NCI-H1694 (cell line): ENCODE measurements at places on chromosomes 5 and 9.

- no peak for DNase-seq
Measured at GRCh38 chr5:146659961-146660360, 144.0 kb upstream of the GPR151 start.

- DNase-seq = peak; percentile 42
Measured at GRCh38 chr9:69397384-69398214, 72.6 kb downstream of the ENTREP1 start.

DNA sequence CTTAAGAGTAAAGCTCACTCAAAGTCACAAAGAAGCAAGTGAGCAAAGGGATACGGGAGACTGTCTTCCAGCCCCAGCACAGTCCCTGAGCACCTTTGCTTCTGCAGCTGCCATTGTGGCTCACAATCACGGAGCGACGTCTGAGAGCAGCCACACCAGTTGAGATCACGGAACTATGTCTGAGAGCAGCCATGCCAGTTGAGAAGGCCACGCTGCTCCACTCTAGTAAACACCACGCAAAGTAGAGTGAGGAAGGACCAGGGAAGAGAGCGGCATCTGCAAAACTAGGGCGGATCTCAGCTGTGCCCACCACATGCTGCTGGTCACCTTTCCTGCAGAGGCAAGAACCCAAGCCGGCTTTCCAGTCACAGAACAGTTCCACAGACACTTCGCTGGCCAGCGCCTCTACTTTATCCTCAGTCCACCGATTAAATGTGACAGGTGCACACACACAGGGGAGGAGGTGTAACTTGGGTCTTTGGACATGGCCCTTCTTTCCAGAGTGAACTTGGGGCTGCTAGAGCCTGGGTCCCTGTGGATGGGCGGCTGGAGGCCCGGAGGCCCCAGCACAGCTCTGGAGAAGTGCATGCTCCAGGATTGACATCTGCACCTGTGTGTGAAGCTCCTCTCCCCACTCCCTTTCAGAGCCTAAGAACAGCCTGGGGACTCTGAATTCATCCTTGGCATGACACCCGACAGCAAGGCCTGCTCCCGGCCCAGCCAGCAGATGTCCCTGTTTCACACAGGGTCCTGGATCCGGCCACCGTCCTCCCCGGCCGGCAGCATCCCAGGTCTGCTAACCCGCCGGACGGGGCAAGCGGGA, 324.9 kb upstream of the IRX4 start:
- no peak for DNase-seq

GRCh38 chr9:87420884-87421283, 76.8 kb upstream of the DAPK1 start:
- DNase-seq = no peak

- no peak for DNase-seq
Measured at GRCh38 chr9:131671133-131671520, 68.7 kb downstream of the RAPGEF1 start.

DNA sequence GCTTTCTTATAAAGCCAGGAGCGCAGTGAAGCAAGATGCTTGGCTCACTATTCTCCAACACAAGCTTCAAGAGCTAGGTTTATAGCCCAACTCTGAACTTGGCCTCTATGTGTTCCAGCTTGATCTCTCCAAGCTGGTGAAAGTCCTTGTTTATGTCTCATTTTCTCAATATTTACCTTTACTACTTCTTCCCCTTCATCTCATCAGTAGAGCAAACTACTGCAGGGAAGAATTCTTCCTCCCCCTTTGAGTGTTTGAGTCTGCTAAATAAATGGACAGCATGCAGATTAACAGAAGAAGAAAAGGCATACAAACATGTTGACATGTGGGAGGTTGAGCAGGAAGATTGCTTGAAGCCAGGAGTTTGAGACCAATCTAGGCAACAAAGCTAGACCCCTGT, 460.7 kb downstream of the ZNF608 start:
- DNase-seq = no peak

DNA sequence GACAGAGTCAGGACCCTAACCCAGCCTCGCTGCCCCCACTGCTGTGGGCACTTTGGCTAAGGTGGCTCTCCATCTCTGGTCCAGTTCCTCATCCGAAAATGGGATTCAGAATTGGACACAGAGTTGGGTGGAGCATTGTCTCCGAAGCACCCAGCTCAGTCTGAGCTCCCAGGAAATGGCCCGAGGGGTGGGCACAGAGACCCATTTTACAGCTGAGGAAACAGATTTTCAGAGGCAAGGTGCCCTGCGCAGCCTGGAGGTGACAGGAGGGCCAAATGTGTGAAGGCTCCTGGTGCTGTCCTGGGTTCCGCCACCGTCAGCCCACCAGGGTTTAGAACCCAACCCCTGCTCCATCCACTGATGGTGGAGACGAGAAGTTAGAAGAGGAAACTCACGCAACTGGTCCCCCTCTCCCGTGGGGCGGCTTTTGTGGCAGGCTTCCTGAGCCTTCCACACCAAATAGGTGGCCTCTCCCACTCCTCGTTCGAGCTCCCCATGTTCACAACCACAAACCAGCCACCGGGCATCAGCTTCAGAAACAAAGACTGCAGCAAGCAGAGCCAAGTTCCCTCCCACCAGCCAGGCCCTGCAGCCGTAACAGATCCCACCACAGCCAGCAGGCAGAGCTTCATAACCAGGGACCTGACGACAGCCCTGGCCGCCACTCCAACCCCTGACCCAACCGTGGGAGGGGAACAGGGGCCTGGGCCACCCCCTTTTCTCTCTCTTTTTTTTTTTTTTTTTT, 90.9 kb upstream of the LMX1B start:
- DNase-seq = no peak

GRCh38 chr5:115657125-115657880, 31.5 kb upstream of the TMED7 start:
- no peak for DNase-seq

- no peak for DNase-seq
Measured at GRCh38 chr5:135501965-135502364, 33.8 kb downstream of the NEUROG1 start.

GRCh38 chr5:84088996-84089395, 295.7 kb downstream of the EDIL3 start:
- no peak for DNase-seq

- no peak for DNase-seq
Measured at GRCh38 chr5:82054004-82054710, 82.3 kb downstream of the ATG10 start.

GRCh38 chr9:133141833-133142595, 21.0 kb upstream of the RALGDS start:
- no peak for DNase-seq

DNA sequence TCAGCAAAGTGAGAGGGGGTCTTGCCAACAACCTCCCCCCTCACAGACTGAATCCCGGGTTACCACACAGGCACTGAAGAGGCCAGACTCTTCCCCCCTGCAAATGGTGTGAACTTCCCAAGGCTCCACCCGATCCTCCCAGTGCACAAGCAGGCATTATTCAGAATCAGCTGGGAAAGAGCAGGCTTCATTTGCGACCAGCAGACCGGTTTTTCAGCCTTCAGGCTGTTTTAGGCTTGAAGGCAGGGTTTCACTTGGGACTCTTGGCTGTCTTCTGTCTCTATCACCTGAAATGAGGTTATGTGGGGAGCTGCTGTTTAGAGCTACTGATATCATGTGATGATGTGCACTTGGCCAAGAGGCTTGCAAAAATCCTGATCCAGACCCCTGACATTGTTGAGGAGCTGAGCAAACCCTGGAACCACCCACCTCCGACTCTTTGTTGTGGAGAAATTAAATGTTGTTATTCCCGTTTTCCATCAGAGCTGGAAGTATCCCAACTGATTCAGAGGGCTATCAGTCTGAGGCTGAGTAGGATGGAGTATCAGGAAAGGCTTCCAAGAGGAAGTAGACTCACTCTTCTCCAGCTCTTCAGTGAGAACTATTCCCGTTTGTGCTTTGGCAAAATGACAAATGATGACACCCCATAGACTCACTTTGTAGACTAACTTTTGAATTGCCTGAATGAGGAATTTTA, 63.3 kb upstream of the ZFR start:
- no peak for DNase-seq

GRCh38 chr9:17423681-17424011, 155.2 kb upstream of the SH3GL2 start:
- no peak for DNase-seq

DNA sequence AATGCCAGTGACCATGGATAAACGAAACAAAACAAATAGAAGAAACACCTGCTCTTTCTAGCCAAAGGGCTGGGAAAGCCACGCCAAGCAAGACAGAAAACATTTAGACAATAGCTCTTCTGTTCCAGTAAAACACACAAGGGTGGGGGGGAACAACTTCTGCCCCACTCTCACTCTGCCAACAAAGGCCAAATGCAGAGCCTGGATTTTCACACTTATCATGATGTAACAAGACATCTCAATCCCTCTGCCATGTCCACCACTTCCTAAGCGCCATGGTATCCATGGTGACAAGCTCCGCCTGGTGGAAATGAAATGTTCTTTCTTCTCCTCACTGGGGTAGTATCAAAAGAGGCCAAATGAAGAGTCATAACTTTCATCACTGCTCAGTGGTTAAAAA, 60.6 kb downstream of the DRD1 start:
- DNase-seq = no peak

DNA sequence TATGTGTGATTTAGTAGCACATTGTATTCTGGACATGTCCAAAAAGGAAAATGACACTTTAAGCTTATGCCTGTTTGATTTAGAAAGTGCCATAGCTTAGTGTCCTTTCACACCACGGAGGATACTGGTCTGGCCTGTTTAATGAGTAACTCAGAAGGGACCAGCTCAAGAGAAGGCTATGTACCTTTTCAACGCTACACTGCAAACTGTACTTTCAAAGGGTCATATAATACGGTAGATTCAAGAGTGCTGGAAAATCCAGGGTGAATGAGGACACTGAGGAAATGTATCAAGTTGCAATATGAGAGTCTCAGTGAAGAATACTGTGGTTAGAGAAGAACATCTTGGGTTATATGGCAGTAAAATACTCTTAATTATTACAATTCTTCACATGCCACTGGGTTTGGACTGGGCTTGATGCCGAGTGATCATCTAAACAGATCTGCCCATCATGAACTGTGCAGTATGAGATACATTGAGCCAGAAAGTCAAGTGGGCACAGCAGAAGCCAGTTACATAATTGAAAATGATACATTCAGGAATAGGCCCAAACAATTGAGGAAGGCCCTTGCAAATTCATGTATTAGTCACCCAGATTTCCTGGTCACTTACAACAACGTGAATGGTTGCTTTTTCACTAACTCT, 1211.5 kb upstream of the CDH9 start:
- no peak for DNase-seq

- no peak for DNase-seq
Measured at GRCh38 chr5:54889826-54890225, 95.6 kb downstream of the ESM1 start.

DNA sequence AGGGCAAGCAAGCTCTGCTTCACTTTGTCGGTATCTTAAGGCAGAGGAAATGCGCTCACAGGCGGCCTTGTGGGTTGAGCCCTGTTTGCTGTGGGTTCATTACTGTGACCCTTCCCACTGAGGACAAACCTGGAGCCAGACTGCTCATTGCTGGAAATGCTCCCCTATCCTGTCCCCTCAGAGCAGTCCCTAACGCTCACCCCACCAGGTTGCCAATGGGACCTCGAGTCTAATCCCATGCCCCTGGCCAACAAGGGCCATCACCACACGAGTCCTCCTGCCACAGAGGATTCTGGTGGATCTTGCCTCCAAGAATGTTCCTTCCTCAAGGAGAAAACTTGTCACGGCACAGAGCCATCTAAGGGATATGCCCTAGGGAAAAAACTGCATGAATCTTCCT, 14.6 kb downstream of the IPPK start:
- DNase-seq = no peak

DNA sequence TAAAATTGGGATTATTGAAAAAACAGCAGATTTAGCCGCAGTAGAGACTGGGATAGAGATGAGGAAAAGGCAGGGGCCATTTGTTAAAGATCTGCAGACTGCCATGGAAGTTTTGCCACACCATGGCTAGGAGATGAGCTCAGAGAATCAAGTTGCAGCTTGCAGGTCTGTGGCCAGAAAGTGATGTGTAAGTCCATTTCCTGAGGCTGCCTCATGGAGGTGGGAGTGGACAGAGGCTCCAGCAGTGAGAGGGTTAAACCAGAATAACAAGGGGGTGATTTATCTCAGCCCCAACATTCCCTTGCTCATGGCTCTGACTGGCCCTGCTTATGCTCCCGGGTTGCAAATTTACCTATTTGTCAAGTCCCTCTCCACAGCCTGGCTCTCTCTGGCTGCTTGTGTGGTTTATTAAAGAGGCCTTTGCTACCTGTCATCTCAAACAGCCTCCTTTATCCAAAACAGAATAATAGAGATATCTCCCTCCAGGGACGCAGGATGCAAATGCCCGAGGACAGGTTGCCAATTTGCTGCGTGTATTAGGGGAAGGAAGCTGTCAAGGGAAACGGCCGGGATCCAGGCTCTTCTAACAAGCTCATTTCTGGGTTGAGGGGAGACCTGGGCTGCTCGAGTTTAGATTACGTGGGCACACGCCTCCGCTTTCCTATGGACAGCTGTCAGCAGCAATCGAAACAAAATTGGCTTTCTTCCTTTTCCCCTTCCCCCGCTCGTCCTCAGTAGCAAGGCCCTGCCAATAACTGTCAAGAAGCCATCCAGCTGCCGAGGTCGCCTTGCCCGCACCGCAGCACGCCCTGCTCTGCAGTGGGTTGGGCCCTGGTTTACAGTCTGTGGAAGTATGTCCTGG, 72.8 kb upstream of the PITX1 start:
- no peak for DNase-seq

GRCh38 chr9:79862921-79863890, 291.4 kb downstream of the TLE4 start:
- no peak for DNase-seq

GRCh38 chr5:134427540-134428041, 15.9 kb upstream of the CDKN2AIPNL start:
- no peak for DNase-seq

DNA sequence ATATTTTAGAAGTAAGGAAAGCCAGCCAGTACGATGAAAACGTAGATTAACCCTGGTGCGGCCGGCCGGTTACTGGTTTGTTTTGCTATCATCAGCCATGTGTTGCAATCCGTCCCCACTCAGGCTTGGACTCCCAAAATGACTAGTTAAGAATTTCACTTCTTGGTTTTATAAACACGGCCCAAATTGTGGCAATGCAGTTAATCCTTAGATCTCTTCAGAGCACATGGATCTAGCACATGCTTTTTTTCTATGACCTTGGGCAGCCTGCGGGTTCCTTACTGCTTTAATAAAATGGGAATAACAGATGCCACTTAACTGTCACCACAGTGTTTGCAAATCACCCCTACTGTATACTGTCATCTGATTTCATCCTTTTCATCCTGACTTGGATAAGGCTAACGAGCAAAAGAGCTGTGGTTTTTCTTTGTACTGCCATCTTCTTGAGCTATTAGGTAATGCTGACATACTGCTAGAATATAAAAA, 1.5 kb downstream of the NDFIP1 start:
- no peak for DNase-seq

DNA sequence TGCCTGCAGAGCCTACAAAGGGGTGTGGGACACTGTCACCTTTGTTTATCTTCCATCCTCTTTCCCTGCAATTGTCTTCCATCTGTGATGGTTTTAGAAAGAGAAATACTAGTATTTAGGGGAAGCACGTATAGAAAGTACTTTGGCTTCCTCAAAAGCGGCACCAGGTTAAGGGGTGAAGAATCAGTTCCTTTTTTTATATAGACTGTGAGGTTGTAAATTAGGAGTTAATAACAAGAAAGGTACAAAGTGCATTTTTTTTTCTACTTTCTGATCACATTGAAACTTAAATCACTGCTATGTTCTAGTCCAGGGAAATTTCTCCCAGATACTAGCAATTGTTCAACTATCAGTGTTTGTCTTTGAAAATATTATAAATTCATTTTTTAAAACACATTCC, 219.3 kb downstream of the CEMIP2 start:
- no peak for DNase-seq

GRCh38 chr9:7117676-7118561, 360.1 kb downstream of the KDM4C start:
- DNase-seq = no peak
